ENCODE measurements at places on chromosomes 11 and 22. TPM values are rescaled to one million over a fixed set of nuclear protein-coding genes. Genes with fewer than 3 reads are reported as not detected.

The NLRP6 gene
- total RNA-seq, result under 0.01 TPM

The MPPED1 gene
- total RNA-seq, result not detected

The GNG3 gene
- total RNA-seq, result not detected

The C22orf31 gene
- not detected for total RNA-seq

The HMBS gene
- total RNA-seq, result 5.4 TPM

Measured in bronchial smooth muscle cell (primary cell).